ENCODE measurements at places on chromosomes 6 and 20.

GRCh38 chr6:134480593-134480992 is 162.7 kb upstream of the SGK1 start:
- no peak for DNase-seq

DNA sequence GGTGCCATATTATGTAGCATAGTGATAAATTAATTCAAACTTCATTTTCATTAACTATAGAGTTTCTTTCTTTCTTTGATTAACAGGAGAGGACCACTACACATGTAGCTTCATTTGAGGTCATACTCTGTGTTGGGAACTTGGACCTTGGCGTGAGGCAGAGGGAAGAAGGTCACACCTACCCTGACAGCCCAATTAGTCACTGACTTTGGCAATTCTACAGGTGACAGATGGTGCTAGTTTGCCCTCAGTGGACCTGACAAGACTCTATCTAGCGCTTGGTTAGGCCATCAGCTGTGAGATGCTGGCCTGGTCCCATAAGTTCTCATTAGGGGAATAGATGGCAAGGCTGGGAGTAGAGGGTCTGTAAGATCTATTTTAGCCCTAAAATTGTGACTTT is 14.2 kb downstream of the SLX4IP start:
- no peak for DNase-seq

DNA sequence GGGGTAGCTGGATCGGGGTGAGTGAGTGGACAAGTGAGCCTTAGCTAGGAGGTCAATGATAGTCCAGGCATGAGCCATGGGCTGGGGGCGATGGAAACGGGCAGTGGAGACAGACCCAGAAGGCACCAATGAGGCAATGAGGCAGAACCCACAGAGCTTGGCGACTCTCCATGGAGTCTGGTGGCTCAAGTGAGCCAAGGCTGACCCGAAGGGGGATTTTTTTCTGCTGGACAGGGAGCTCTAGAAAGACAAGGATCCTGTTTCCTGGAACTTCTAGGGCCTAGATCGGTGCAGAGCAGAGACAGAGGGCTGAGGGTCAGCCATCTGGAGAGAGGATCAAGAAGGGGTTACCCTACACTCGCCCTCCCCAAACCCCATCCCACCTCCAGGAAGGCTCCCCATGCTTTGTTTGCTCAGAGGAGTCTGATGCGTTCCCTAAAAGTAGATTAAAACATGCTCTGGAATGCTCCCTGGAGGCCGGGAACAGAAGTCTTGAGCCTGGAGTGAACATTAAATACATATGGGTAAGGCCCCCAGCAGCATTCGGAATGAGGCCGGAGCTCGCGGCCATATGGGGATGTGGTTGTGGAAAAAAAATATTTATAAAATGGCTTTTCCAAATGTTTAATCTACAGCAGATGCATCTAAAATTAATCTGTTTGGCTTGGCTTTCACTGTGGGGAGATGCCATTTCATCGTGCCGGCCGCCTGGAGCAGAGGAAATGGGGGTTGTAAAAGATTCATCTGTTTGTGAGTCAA is 237.8 kb upstream of the PMEPA1 start:
- no peak for DNase-seq

DNA sequence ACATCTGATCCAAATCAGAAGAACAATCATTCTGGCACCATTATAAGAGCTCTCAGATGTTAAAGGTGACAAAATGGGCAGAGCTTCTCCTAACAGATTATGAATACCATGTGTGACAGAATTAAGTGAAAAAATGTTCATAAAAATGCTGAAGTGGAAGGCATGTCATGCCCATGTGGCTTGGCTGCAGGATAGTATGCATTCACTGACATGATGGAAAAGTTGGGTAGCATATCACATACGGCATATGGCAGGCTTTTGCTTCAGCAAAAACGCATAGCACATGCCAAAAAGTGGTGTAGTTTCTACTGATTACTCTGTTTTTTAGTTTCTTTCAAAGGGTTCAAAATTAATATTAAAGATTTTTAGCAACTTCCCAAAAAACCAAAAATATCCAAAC is 731.5 kb upstream of the EPHA7 start:
- DNase-seq, result no peak

- no peak for DNase-seq
Measured at GRCh38 chr20:1861347-1861976, 33.7 kb upstream of the SIRPA start.

GRCh38 chr6:166924531-166924930 is 31.8 kb downstream of the RNASET2 start:
- DNase-seq, result no peak

Data from NCI-H2171 (cell line).